Osteoblast (primary cell): ENCODE measurements at places on chromosomes 3 and 15.

GRCh38 chr15:89809093-89809786, 5.4 kb downstream of the ANPEP start:
- peak; percentile 91 for DNase-seq

GRCh38 chr3:114308830-114309229, 15.0 kb downstream of the TIGIT start:
- no peak for DNase-seq

DNA sequence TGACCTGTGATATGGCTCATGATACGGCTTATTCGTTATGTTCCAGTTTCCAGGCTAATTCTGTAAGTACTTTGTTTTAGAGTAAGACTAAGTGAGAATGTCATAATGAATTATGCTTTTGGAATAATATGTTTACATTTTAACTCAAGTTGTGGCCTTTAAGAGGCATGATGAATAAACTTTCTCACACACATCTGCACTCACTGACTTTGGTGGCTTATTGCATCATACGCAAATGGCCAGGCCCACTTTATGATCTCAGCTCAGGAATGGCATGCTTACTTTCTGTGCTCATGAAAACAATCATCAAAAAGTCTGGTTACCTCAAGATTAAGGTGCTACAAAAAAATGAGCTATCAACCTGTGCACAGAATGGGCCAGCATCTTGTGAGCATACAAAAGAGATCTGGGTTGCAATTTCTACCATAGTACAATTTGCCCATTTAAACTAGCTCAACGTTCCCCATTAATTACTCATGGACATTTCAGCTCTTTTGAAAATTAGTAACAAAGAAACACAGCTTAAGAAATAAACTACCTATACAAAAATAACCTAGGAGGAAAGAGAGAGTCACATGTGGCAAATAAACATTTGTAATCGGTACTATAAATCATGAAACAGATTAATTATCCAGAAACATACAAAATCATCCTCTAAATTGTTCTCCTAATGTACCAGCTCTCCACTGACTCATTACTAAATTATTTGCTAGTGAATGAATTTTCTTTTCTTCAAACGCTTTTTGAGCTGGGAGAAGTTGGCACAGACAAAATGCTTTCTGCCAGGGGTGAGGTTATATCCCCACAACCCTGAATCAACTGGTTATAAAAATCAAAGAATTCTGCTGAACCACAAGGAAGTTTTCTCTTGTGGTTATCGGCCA, 439.0 kb upstream of the ADAMTS9 start:
- no peak for DNase-seq

GRCh38 chr3:171548917-171549316, 88.7 kb upstream of the TNIK start:
- no peak for DNase-seq

- no peak for DNase-seq
Observed at GRCh38 chr3:107222907-107223306, 154.3 kb upstream of the CCDC54 start.
